ENCODE measurements at places on chromosomes 6 and 20. TPM values are rescaled to one million over a fixed set of nuclear protein-coding genes. Genes with fewer than 3 reads are reported as not detected.

BTN3A1 gene
- polyA plus RNA-seq: 8.9 TPM

ACTL10 gene
- 2.2 TPM for polyA plus RNA-seq

RREB1 gene
- 8.9 TPM for polyA plus RNA-seq

DNAAF9 gene
- 5.1 TPM for polyA plus RNA-seq

CALHM4 gene
- not detected for polyA plus RNA-seq

DNA sequence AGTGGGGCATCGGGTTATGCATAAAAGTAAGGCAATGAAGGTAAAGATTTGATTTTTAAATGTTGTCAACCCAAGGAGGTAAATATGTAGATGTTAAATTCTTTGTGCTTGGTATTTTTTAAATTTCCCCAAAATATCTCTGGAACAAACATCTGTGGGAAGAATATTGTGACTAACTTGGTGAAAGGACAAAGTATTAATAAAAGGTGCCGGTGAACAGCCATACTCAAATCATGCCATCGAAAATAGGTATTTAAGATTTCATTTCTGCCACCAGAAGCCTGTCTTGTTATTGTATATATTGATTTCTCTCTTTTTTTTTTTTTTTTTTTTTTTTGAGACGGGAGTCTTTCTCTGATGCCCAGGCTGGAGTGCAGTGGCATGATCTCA, 12.6 kb upstream of the ZBTB2 start:
- no peak for DNase-seq

GRCh38 chr20:33112547-33113386, 33.3 kb downstream of the BPIFB4 start:
- no peak for DNase-seq

GRCh38 chr20:44969300-44969894, 3.1 kb downstream of the STK4 start:
- no peak for DNase-seq

GRCh38 chr20:23126281-23127061, 40.3 kb upstream of the CD93 start:
- DNase-seq: no peak

- DNase-seq: no peak
Observed at GRCh38 chr6:132604635-132605152, 15.2 kb upstream of the TAAR5 start.

GRCh38 chr6:80940571-80940970, 811.9 kb downstream of the TENT5A start:
- DNase-seq: no peak

GRCh38 chr6:32764048-32764447, 716 bp upstream of the HLA-DQB2 start:
- no peak for DNase-seq

DNA sequence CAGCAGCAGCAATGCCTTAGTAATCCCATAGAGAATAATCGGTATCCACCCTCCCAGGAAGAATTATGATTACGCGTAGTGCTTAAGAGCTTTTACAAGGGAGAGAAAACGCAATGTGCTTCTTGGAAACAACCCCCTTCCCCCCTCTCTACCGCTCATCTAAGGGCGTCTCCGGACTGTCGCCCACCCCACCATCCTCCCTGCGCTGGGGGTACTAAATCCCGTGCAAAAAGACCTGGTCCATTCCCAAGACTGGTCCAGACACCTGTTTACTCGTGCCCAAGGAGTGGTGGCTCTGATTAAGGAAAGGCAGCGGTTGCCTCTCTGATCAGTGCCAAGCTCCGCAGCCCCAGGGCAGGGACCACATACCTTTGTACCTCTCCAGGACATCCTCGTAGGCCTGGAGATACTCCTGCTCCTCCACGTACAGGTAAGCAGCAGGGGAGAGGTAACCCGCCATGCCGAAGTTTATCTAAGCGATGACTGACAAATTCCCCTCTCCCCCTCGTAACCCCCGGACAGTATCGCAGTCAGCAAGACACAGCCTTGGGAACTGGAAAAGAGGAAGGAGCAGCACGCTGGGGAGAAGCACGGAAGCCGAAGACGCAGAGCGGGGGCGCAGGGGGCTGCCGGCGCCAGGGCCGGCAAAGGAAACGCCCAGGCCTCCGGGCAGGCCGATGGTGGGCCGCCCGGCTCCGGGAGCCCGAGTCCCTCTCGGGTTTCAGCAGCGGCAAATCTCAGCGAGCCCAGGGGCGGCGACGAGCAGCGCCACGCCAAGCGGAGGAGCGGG, 112.0 kb upstream of the BEND6 start:
- peak; percentile 27 for DNase-seq

DNA sequence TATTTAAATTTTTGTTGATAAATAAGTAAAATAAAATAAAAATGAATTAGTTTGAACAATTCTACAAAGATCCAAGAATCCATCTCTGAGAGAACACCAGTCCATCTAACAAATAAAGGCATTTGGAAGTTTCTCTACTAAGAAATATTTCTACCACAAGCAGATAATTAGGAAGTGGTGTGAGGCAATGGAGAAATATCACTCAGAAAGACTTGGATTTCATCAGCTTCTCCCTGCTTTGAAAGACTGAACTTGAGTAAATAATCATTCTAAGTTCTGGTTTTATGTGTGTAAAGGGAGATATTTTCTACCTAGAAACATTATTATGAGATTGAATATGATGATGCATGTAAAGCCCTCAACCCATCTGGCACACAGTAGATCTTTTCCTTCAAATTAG, 17.8 kb upstream of the TCF21 start:
- DNase-seq: no peak

DNA sequence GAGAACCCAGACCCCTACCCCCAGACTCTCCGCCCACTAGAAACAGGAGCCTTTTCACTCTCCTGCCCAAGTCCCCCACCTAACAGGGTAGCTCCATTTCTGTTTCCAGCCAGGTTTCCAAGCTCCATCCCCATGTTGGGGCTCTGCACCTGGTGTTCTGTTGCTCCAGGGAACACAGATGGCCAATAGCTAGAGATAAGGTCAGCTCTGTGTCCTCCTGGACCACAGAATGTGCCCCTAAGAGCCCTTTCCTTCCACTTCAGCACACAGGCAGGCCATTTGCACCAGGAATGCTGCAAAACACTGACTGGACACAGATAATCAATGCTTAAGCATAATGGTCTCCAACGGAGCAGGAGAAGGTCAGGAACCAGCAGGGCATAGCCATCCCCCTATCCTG, 159.4 kb downstream of the QRSL1 start:
- no peak for DNase-seq

DNA sequence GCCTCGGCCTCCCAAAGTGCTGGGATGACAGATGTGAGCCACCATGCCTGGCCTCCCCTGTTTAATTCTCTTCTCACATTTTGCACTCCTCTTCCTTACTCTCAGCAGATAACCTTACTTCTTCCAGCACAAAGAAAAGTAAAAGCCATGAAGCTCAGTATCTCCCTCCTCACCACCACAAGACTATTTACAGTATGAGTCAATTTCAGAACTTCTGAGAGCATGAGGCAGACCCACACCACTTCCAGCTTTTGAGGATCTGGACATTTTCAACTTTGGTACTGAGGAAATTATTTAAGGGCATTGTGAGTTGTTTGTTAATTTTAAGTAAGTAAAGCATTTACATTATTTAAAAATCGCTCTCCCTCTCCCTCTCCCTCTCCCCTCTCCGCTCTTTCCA, 8.0 kb upstream of the SNX3 start:
- DNase-seq: no peak

GRCh38 chr20:33688938-33689424, 2.8 kb upstream of the E2F1 start:
- no peak for DNase-seq

DNA sequence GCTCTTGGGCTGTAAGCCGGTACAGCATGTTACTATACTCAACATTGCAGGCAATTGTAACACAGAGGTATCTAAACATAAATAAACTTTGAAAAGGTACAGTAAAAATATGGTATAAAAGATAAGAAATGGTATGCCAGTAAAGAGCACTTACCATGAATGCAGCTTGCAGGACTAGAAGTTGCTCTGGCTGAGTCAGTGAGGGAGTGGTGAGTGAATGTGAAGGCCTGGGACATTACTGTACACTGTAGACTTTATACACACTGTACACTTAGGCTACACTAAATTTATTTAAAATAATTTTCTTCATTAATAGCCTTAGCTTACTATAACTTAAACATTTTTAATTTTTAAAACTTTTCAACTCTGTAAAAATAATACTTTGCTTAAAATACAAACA, 37.8 kb upstream of the ANKEF1 start:
- no peak for DNase-seq

DNA sequence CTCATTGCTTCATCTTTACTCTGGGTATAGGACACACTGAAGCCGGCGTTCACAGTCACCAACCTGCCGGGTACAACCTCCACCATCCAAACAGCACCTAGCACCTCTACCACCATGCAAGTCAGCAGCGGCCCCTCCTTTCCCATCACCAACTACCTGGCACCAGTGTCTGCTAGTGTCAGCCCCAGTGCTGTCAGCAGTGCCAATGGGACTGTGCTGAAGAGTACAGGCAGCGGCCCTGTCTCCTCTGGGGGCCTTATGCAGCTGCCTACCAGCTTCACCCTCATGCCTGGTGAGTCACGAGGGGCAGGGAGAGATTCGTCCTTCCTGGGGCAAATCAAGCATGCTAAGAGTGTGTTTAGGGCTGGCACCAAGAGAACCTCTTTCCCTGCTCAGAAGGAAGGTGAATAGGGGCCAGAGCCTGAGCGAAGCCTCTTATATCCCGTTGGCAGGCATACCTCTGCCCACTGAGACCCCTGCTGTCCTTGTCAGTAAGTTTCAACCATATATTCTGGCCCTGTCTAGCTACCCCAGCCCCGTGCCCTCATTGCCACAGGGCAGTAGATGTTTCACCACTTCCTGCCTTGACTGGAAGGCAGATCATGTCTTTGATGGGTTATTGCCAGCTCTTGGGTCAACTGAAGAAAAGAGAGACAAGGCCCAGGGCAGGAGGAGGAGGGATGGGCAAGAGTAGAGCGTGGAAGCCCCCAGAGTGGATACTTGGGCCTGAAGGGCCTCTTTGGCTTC, 4.8 kb downstream of the SRF start:
- no peak for DNase-seq

GRCh38 chr6:35562060-35562459, 49.4 kb upstream of the TULP1 start:
- DNase-seq: no peak

DNA sequence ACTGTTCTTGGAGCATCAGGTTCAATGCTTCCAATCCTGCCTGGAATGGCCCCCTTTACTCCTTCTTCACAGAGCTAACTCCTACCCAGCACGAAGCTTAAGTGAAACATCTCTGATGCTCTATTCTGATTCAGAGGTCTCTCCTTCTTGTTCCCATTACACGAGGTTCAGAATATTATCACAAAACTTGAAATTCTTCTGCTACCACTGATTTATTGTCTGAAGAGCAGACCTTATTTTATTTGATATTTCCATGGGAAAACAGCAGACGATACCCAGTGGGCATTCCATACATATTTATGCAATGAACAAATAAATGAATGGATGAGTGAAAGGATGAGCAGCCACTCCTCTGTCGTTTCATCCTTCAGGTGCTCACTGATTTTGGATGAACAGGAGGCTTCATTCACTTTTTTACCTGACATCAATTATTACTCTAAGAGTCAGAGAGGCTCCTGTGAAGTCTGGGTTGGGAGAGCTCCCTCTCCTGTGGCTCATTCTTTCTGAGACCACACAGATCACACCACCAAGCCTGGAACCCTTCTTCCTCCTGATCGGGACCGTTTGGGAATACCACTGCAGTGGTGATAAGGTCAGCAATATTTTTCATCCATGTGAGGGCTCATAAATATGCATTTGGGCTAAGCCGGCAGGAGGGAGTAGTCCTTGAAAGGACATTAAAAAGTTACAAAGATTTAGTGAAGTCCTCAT, 25.8 kb downstream of the SMLR1 start:
- DNase-seq: no peak

- no peak for DNase-seq
Observed at GRCh38 chr20:51418137-51418529, 124.4 kb downstream of the NFATC2 start.

DNA sequence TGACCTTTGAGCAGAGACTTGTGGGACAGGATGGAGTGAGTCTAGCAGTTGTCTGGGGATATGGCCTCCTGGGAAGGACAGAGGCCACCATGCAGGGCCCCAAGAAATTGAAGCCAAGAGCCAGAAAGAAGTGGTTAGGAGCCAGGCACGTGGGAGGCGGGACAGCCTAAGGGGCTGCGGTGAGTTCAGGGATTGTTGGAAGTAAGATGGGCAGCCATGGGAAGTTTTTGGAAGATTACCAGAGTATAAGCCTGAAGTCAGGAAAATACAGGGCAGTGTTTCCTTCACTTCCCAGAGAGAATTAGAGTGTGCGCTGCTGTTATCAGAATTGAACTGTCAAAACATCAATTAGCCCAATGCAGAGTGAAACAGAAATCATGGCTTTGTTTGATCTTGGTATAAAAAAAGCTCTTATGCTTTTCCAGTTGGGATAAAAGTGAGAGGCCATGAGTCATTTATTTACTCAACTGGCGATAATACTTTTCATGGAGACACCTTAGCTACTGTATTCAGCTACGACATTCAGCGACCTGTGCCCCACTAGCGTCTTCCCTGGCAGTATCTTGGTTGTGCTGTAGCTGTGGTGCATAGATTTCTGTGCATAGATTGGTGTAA, 66.9 kb downstream of the PHACTR2 start:
- no peak for DNase-seq

Data from pancreas (tissue), 10 donors.